ENCODE measurements at places on chromosomes 3 and 15. TPM values are rescaled to one million over a fixed set of nuclear protein-coding genes. Genes with fewer than 3 reads are reported as not detected.

LRRC34 gene
- not detected for total RNA-seq

IGSF11 gene
- not detected for total RNA-seq

PIERCE2 gene
- 1.00 TPM for total RNA-seq

TRIM42 gene
- not detected for total RNA-seq

SLC35G2 gene
- 38.7 TPM for total RNA-seq

PLSCR5 gene
- not detected for total RNA-seq

OXTR gene
- total RNA-seq, result 1.5 TPM

NGLY1 gene
- total RNA-seq, result 42.2 TPM

NKTR gene
- 12.8 TPM for total RNA-seq

LEKR1 gene
- not detected for total RNA-seq

TRH gene
- not detected for total RNA-seq

FEZF2 gene
- total RNA-seq, result not detected

TMEM266 gene
- 0.08 TPM for total RNA-seq

MUC4 gene
- total RNA-seq, result 0.07 TPM

FAM81A gene
- 5.0 TPM for total RNA-seq

ERC2 gene
- total RNA-seq, result 0.59 TPM

DNA sequence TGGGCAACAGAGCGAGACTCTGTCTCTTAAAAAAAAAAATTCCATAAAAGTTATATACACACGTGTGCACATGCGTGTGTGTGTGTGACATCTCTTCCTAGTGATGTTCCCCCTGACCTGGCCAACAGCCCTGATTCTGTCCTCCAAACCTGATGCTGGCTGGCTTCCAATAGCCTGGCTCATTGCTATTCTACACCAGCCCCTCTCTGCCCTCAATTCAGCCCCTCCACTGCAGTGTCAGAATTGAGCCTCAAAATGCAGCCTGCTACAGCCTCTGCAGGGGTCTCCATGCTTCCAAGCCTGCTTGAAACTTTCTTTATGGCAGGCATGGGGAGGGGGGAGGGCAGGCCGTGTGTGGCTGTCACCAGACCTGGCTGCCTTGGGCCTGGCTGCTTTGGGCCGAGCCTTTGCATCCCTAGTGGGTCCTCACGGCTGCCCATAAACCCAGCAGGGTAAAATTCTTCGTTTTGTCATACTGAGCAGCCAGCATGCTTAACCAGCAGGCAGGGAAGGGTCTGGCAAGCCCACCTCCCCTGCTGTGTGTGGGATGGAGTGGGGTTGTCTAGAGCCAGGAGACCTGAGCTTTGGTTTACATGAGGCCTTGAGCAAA, 22.7 kb upstream of the DOCK3 start:
- DNase-seq, result no peak

DNA sequence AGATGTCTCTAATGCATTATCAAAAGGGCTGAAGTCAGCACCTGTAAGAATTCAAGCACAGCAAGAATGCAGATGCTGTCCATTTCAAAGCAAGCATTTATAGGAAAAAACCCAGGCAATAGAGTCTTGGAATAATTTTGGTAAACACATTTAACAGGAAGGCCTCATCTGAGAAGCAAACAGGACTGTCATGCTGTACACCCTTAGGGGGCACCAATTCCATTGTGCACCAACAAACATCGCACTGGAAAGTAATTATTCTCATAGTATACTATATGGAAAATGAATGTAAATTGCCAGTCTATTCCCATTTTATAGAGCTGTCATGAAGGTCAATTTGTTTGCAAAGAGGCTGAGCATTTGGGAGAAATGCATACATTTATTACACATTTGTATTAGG, 247.3 kb upstream of the SUCLG2 start:
- DNase-seq, result no peak

GRCh38 chr3:21894459-21895340, 143.7 kb upstream of the ZNF385D start:
- DNase-seq, result peak; percentile 10

- no peak for DNase-seq
Observed at GRCh38 chr3:44363591-44363990, 25.0 kb downstream of the TCAIM start.

- no peak for DNase-seq
Observed at GRCh38 chr15:48992096-48992495, 28.4 kb upstream of the SHC4 start.

DNA sequence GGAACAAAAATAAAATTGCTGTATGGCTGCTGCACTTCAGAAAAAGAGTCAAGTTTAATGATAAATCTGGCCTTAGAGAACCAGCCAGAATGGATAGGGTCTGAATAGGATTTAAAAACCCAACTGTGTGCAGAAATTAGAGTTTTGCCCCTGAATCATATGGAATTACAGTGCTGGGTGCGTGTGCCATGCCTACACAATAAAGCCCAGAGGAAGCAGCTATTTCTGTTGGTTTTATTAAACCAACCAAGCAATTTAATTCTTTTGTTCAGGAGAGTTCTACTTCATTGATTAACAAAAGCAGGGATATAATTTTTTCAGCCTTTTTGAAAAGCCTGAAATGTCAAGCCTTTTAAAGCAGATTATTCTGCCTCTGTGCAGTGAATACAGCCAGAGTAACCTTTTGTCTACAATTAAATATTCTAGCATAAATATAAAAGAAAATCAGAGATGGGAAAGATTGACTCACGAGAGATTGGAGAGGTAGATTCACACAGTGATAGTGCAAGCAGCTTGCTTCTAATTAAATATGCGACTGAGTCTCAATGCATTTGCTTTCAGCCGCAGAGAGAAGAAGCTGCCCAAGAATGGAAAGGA, 66.7 kb upstream of the DNAJC19 start:
- DNase-seq, result no peak

- DNase-seq, result peak; percentile 63
Observed at GRCh38 chr3:185764163-185764979, 60.5 kb downstream of the IGF2BP2 start.

DNA sequence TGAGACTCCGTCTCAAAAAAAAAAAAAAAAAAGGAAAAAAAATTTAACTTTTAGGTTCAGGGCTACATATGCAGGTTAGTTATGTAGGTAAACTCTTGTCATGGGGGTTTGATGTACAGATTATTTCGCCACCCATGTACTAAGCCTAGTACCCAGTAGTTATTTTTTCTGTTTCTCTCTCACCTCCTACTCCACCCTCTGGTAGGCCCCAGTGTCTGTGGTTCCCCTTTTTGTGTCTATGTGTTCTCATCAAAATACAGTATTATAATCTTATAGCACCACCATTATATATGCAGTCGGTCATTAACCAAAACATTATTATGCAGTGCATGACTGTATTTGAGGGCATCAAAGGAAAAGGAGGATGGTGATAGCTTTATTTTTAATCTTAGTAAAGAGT, 47.3 kb downstream of the CHP1 start:
- no peak for DNase-seq

GRCh38 chr15:98794211-98794610, 145.9 kb downstream of the IGF1R start:
- no peak for DNase-seq

- DNase-seq, result no peak
Observed at GRCh38 chr3:124815781-124816180, 71.4 kb downstream of the ITGB5 start.

- DNase-seq, result no peak
Observed at GRCh38 chr15:69679623-69680228, 227.1 kb downstream of the RPLP1 start.

- DNase-seq, result peak; percentile 75
Observed at GRCh38 chr3:147589016-147589415, 179.9 kb downstream of the ZIC1 start.

DNA sequence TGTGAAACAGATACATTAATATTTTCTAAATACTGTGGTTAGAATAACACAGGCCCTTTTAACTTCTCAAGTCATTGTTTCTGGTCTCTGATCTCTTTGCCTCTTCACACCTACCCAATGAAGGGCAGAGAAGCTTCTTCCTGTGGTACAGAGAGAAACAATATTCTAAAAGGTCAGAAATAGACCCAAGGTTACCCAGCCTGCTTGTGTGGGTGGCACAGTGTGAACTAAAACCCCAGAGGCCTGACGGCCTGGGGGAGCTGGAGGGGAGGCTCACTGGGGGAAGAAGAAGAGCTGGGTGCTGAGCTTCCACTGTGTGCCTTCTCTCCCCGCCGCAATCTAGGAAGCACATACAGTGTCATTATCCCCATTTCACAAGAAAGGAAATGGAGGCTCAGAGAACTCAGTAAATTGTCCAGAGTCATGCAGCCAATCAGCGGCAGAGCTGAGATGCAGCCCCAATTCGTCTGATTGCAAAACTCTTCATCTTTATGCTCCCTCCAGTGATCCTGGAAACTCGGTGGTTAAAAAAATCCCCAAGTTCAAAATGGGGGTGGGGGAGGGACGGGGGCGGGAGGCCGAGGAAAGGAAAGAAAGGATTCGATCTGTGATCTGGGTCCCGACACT, 64.1 kb upstream of the HEG1 start:
- DNase-seq, result no peak

DNA sequence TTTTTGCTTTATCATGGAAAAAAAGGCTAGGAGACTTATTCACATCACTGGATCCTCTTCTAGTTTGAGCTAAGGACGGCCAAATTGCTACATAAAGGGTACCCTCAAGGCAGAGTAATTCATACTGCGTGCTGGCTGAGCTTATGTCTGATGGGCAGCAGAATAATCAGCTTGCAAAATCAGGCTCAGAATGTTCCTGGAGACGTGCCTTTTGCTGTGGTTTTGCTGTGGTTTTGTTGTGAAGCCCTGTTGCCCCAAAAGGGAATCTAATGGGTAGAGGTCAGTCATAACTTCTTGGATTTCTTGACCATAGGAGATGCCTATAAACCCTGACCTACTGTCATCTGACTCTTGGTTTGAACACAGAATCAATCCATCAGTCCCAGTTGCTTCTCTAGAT, 189.9 kb downstream of the SOX2 start:
- no peak for DNase-seq

GRCh38 chr3:153484842-153485241, 322.8 kb downstream of the RAP2B start:
- no peak for DNase-seq

DNA sequence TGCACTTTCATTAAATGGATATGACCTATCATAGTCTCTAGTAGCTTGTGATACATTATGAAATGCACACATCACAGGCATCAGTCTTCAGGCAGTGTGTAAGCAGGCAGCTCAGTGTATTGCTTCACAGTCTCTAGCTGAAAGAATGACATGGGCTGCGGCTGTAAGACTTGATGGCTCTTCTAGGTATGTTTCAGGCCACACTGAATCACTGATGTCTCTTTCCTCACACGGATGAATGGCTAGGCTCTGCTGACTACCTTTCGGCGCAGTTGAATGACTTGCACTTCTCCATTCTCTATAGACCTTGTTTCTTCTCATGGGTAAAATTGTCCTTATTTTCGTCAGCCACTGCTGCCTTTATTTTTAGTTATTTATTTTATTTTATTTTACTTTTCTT, 15.4 kb downstream of the APH1B start:
- DNase-seq, result no peak

GRCh38 chr3:103513003-103513402, 1078.2 kb downstream of the ZPLD1 start:
- DNase-seq, result no peak

DNA sequence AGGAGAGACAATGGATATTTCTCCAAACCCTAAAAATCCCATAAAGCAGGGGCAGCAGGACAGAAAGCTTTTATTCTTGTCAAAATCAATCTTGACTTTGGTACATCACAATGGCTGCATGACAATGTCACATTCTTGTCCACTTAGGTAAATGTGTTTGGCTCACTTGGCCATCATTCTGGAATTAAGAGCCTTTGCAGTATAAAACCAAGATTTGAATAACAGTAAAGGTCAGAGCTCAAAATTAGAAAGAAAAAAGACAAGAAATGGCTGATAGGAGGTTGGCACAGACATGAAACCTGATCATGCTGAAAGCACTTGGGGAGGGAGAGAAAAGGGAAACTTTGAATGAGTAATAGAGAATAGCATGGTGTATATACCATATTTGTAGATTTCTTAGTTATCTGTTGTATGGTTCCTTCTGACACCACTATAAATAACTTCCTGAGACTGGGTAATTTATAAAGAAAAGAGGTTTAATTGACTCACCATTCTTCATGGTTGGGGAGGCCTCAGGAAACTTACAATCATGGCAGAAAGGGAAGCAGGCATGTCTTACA, 158.5 kb upstream of the SGO1 start:
- DNase-seq, result no peak

GRCh38 chr15:20344601-20345400, 196.8 kb downstream of the GOLGA6L6 start:
- no peak for DNase-seq

GRCh38 chr3:187162265-187162953, 23.1 kb upstream of the RPL39L start:
- DNase-seq, result no peak

- no peak for DNase-seq
Observed at GRCh38 chr3:141619450-141619849, 118.6 kb upstream of the RNF7 start.

- DNase-seq, result no peak
Observed at GRCh38 chr3:85384372-85384771, 425.6 kb downstream of the CADM2 start.

DNA sequence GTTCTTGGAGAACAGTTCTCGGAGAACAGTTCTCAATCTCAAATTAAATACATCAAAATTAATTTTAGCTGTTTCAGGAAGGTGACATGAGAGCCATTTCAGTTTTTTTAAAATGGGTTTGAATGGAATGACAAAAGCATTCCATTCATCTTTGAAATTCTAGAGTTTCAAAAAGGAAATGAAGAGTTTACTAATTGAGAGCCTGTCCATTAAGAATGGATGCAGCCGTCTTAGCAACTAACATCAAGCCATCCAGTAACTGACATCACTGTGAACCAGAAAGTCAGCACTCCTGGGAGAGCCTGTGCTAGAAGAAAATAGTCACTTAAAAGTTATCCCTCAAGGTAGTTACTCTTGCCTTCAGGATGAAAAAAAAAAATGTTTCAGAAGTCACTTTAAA, 47.0 kb upstream of the FSTL1 start:
- no peak for DNase-seq

- no peak for DNase-seq
Observed at GRCh38 chr3:8980756-8981257, 17.5 kb upstream of the RAD18 start.

DNA sequence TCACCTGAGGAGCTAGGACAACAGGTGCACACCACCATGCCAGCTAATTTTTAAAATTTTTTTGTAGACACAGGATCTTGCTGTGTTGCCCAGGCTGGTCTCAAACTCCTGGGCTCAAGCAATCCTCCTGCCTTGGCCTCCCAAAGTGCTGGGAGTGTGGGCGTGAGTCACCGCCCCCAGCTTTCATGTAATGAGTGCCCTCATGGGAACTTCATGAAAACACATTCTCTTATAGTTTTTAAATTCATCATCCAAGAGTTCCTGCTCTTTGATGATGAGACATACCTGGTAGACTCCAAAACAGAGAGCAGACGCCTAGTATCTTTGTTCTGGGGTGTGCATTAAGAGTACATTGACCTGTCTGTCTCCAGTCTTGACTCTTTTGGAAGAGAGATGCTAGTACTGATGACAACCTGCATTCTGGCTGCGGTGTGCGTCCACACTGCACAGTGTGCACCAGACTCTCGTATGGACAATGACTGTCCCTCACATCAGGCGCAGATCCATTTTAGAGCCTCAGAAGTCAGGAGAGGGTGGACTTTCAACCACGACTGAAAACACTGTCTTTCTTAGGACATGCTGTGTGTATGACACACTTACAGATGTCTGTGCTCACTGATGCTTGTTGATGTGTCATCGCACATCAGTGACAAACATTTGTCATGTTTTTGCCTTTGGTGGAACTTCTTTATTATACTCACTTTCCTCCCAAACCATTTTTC, 2.0 kb downstream of the NRROS start:
- DNase-seq, result no peak

- DNase-seq, result no peak
Observed at GRCh38 chr15:84983294-84983693, 1.6 kb downstream of the PDE8A start.
